ENCODE measurements at places on chromosomes 3 and 15.

GRCh38 chr15:55588070-55588814 is at the start of gene PYGO1:
Gene PYGO1 (minus strand): TSS chr15:55588345. CDS start chr15:55587883, 462 bp downstream.
- DNase-seq = peak; percentile 44

DNA sequence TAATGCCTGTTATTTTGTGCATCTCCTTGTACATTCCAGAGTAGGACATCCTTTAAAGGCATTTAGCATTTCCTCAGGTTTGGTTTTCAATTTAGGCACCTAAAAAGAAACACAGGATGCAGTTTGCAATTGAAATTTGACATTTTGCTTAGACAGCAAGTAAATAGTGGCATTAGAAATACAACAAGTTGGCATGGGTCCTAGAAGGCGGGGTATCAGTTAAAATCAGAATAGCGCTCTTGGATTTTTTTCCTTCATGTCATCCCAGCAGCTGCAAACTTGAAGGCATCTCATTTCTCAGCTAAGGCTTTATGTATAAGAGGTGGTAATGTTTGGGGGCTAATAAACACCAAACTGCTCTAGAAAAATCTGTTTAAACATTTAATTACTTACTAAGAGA is 47.5 kb upstream of the SKOR1 start:
- no peak for DNase-seq

GRCh38 chr15:61685534-61685933 is 374.7 kb downstream of the VPS13C start:
- DNase-seq = no peak

DNA sequence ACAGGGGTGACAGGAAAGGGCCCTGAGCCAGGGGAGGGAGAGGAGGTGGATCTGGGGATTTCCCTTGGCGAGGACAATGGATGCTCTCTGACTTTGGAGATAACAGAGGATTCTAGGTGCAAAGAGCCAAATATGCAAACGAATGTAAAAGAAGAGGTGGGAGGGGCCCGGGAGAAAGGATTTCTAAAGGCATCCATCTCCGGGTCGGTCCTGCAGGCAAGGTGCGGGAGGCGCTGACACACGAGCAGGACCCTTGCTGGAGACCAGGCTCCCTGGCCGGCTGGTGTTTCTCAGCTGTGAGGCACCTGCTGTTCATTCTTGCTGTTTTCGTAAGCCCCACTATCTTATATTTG is 115.2 kb upstream of the TLE3 start:
- DNase-seq = no peak

DNA sequence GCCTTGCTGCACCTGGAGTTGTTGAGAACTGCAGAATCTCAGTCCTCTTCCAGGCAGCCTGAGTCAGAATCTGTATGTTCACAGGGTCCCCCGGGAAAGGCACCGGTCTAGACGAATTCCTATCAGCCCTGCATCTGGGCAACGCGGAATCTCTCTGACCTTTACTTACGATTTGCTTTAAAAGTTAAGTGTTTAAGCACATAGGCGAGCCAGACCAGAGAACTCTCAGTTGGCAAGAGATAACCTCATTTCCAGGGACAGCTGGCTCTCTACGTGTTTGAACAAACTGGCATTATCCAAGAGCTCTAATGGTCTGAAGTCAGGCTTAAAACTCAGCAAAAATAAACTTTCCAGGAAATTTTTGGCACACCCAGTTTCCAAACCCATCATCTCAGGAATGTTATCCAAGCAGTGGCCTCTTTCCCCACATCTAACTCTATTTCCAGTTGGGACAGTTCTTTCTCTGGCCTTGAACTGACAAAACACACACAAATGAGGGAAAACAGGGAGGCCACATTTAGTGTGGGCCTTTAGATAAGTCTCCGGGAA is 53.4 kb downstream of the HES1 start:
- DNase-seq = no peak
